NCI-H460 (cell line): ENCODE measurements at places on chromosomes 12 and 14. TPM values are rescaled to one million over a fixed set of nuclear protein-coding genes. Genes with fewer than 3 reads are reported as not detected.
A peak's percentile ranks its signal among the peaks of the same experiment; 100 is the strongest.

DNA sequence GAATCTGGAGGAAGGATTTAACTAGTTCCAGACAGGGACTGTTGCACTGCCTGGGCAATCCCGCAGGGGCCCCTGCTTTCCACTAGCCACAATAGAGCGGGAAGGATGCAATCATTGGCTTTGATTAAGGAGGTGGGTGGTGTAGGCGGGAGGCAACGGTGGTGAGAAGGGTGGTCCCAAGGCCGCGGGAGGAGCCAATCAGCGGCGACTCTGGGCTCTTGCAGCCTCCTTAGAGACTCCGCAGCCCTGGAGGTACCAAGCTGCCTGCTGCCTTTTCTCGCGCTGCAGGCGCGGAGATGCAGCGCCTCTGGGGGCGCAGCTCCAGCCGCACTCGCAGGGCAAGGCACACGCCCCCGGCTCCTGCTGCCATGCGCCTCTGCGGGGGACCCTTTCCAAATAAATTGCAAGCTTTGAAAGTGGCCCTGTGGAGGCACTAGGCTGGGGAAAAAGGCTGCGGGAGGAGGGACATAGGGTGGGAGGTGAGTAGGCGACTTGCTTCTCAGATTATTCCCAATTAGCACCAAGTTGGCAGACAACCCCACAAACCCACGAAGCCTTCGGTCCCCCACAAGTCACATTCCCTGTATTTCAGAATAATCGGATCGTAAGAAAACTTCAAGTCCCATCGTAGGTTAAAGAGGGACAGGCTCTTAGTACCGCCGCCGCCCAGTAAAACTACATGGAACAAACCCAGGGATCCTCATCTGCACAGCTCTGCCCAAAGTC, 858 bp upstream of the KCNA1 start:
- DNase-seq, result no peak

GRCh38 chr12:106629797-106630659, 47.2 kb downstream of the RFX4 start:
- DNase-seq, result no peak

DNA sequence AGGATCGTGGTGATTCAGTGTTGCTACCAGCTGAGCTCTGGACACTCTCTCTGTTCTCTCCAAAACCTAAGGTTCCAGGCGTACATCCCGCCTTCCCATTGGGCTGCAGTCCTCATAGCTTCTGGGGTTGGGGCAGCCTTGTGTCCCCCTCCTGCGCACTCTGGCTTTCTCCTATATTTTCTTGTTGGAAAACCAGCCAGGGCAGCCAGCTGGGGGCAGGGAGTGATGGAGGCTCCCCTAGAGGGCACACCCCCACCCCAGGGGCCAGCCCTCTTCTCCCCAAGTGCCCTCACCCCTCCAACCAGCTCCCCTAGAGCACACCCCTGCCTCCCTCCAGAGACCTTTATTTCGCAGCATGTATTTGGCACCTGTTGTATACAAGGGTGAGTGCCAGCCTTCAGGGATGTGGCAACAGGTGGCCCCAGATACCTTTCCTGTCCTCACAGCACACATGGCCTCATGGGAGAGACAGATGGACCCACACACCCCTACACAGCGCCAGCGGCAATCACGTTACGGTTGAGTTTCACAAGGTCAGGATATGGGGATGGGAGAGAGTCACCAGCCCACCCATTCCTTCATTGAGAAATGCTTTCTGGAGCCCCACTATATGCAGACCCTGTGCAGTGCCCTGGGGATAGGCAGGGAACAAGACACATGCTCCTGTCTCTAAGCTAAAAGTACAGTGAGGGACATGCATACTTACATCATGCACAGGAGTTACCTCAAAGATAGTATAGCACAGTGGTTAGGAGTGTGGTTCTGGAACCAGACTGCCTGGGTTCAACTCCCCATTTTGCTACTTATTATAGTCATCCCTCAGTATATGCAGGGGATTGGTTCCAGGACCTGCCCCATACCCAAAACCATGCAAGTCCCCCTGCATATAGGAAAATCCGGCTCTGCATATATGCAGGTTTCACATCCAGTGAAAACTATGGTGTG, 141.1 kb downstream of the PHETA1 start:
- DNase-seq, result no peak

DNA sequence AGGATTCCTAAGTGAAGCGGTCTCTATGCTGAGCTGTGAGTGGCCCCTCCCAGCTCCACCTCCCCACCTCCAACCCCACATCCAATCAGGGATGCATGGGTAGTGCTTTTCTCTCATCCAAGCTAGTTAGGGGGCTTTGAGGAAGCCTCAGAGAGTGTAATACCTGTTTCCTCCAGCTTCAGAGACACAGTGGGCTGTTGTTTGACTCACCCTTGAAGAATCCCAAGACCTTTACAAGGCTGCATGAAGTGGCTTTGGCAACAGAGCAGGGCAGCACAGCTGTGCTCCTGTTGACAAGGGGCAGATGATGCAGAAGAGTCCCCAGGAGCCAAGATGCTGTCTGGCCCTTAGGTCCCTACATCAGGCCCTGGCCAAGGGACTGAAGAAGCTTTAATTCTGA, 27.1 kb upstream of the CLMN start:
- DNase-seq, result no peak

DNA sequence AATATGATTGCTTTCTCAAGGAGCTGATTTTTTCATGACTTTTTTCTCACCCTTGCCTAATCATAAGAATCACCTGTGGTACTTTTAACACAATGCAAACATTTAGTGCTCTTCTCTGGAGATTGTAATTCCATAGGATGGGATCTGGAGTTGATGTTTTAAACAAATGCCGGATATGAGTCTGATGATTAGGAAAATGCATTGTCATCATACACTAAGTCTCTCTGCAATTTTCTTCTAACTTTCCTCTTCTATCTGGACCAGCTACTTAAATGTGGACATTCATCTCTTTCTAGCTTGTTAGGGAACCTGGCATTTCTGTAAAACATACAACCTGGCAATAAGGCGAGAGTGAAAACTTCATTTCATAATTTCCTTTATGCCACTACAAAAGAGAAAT, 23.5 kb downstream of the PMCH start:
- DNase-seq, result no peak

GRCh38 chr12:4685317-4685716, 34.9 kb upstream of the GALNT8 start:
- DNase-seq, result no peak

- no peak for DNase-seq
These were observed 30.6 kb upstream of the RFX4 start for GRCh38 chr12:106552228-106552627.

DNA sequence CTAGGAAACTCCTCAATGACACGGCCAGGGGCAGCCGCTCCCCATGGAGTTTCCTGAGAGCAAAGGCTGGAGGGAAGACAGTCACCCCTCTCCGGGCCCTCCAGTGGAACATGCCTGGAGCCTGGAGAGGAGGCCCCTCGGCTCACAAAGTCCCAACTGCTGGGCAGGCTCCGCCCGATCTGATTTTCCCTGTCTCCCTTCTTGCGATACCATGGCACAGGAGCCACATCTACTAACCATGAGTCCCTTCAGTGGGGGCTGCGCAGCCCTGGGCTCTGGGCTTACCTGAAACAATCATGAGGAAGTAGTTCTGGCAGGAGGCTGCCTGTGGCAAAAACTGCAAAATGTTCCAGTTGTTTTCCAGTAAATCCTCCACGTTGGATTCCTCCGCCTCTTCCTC, 15.3 kb downstream of the P2RX2 start:
- no peak for DNase-seq

DNA sequence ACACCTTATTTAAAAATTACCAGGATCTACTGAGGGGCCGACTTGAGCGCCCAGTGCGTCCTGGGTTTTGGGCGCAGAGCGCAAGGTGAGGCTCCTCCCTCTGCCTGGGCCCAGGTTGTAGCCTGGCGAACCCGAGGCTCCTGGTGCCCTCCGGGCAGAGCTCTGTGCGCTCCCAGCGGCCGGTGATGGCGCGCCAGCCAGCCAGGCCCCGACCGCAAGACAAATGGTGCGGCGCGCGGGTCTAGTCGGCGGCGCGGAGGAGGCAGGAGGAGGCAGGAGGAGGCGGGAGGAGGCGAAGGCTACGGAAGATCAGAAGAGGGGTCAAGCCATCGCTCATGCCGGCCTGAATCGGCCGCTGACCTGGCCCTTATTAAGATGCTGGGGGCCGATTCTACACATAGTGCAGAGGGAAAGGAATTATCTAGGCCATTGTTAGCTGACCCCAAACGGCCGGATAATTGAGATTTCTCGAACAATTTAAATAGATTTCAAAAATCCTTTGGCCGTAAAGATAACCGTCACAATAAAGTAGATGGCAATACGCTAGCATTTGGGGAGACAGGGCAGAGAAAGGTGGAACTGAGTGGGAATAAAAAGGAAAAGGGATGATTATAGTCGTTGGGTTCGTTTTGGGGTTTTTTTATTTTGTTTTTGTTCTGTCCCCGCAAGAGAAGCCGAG, 2.8 kb downstream of the TBX5 start:
- no peak for DNase-seq

DNA sequence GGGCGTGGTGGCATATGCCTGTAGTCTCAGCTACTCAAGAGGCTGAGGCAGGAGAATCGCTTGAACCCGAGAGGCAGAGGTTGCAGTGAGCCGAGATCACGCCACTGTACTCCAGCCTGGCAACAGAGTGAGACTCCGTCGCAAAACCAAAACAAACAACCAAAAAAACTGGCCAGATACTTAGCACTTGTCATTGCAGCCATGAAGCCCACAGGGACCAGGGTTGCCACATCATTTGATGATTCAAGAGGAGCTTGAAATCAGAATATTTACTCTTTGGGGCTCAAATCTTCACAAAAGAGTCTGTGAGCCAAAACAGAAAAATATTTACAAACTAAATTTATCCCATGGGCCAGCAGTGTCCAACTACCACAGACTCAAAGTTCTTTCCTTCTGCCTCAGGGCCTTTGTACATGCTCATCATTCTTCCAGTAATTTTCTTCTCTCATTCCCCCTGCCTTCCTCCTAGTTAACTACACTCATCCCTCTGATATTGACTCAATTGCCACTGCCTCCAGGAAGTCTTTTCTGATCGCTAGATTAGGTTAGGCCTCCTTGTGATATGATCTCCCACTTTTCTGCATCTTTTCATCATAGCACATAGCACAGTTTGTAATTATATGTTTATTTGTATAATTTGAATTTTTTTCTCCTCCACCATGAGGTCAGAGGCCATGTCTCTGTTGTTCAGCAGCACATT, 130.8 kb upstream of the PLEKHG7 start:
- DNase-seq, result no peak

DNA sequence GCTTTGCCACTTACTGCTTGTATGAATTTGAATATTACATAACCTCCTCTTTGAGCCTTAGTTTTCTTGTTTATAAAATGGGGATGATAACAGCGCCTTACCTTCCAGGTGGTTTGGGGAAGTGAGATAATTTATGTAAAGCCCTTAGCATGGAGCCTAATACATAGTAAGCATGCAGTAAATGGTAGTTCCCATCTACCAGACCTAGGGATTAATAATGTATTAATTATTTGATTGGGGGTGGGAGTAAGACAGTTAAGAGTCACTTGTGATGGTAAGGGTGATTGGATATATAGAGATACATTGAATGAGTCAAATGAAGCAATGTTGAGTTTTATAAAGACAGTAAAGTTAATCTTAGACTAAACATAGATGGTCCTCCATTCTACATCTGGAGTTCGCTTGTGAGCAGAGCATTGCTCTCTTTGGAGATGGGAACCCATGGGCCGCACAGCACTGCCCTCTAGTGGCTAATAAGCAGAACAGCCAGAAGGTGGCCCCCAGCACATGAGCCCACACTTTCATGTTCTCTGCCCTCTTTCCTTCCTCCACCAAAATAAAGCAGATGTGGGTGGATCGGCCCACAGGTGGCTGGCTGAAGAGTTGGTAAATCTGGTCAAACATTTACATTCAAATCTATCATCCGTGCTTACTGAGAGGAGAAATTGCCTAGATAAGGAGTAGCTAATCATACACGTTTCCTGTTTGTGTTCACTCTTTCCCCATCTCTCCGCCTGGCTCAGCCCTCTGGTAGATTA, 26.5 kb upstream of the TAMALIN start:
- peak; percentile 76 for DNase-seq

DNA sequence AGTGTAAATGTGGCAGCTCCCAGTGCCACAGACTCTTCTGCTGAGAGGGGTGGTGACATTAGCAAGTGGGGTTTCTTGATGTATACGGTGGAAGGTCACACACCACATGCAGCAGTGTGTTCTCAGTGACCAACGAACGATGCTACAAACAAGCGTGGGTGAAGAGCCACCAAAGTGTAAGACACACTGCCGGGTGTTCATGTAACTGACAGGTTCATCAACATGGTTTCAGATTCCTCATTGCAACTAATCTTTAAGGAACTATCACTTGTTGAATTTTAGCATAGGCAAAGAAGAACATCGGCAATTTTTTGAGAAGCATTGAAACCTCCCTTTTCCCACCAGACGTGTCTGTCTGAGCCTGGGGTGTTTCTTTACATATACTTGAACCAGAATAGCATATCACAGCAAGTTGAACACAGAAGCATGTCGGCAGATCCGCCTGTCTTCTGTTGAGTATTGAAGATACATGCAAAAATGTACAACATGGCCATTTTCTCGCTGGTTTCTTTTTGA, 58.8 kb downstream of the PPP2R5C start:
- no peak for DNase-seq

GRCh38 chr12:57612711-57613426, 1.6 kb downstream of the ARHGEF25 start:
- no peak for DNase-seq

DNA sequence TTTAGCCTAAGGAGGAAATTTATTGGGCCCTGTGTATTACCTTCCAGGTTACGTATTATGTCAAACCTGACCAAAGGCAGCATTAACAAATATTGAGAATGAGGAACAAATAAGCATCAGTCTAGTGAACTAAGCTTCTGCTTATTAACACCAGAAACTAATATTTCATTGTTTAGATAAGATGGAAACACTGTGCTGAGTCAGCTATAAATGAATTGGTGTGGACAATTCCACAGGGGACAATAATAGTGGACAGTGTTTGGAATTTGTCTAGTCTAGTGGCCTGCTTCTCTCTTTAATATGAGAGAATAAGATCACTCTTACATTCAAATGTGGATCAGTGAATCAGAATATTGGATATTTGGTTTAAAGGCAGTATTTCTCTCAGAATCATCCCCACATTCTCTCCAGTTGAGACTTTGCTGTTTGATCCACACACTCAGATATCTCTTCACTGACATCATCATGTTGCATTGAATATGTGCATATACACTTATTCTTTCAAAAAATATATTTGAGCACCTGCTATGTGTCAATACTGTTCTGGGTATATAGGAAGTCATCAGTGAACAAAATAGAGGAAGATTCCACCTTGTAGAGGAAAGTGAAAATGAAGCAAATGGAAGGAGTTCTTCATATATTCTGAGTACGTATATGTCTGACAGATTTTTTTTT, 136.3 kb downstream of the DIO2 start:
- DNase-seq, result no peak

GRCh38 chr12:94803939-94804338, 153.6 kb upstream of the TMCC3 start:
- no peak for DNase-seq

- peak; percentile 43 for DNase-seq
These were observed 85.8 kb downstream of the EXOC5 start for GRCh38 chr14:57182760-57183503.

The ZNF891 gene
- total RNA-seq, result 2.5 and 3.6 TPM in 2 replicates

The RITA1 gene
- total RNA-seq, result 22.3 and 25.9 TPM in 2 replicates

The VRTN gene
- not detected in 2 replicates for total RNA-seq

The A2M gene
- total RNA-seq, result not detected in 2 replicates

The TRIM9 gene
- total RNA-seq, result 0.07 TPM in 1 of 2 replicates, not detected in the other

The CBX5 gene
- total RNA-seq, result 41.6 and 48.5 TPM in 2 replicates

The RHOJ gene
- total RNA-seq, result not detected in 2 replicates
